ENCODE measurements at places on chromosomes 3 and 15.

DNA sequence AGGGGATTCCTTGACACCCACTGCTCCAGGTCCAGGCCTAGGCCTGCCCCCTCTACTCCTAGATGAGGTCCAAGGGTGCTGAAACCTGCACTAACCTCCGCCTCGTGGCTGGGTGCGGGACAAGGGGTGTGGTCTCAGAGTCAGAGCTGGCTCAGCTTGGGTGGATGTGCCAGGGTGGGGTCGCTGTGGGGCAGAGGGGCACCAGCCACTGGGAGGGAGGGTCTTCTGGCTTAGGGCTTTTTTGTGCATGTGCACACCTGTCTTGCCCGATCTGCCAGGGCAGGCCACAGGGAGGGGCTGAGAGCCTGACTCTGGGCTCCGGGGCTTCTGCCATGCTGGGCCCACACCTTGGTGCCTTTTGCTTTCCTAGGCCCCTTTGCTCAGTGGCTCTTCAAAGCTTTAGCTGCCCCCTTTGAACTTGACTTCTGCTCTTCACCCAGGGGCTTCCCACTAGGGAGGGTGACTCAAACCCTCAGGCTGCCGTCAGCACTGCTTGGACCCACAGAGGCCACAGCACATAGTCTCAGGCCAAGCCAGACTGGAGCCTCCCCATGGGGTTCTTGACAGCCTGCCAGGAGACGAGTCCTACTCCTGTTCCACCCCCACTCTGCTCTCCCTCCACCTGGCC, 73.0 kb downstream of the KLF13 start:
- DNase-seq: no peak

DNA sequence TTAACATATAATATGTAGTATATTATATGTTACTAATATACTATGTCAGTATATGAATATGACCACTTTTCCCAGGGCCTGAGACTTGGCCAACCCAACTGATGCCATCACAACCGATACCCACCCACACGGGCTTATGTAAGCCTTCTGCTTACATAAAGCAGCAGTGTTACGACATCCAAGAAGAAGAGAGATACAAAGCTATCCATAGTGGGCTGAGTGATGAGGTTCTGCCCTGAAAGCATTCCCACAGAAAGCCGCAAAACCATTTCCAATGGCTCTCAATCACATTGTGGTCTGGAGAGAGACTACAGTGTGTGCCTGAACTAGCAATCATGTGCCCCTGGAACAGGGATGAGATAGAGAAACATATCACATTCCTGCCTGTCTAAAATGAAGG, 177.9 kb downstream of the PLOD2 start:
- no peak for DNase-seq

- DNase-seq: no peak
These were observed 392.5 kb upstream of the RARB start for GRCh38 chr3:25035526-25035925.

GRCh38 chr3:137202941-137203340, 245.2 kb downstream of the IL20RB start:
- no peak for DNase-seq

- no peak for DNase-seq
These were observed 379.0 kb upstream of the TPRG1 start for GRCh38 chr3:188792793-188793192.

DNA sequence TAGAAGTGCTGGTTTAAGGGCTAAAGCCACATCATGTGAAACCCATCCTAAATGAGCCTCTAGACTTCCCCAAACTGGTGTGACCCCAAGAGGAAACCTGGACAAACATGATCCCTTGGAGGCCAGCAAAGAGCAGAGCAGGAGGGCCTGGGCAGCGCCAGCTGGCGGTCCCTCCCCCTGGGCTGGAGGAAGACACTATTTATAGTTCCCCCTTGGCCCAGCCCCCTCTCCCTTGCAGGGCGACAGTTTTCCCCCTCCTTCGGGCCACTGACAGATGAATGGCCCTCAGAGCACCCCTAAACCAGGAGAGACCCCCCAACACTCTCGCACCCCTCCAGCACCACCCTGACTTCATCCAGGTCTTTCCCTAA, 2.9 kb downstream of the UCN2 start:
- no peak for DNase-seq

DNA sequence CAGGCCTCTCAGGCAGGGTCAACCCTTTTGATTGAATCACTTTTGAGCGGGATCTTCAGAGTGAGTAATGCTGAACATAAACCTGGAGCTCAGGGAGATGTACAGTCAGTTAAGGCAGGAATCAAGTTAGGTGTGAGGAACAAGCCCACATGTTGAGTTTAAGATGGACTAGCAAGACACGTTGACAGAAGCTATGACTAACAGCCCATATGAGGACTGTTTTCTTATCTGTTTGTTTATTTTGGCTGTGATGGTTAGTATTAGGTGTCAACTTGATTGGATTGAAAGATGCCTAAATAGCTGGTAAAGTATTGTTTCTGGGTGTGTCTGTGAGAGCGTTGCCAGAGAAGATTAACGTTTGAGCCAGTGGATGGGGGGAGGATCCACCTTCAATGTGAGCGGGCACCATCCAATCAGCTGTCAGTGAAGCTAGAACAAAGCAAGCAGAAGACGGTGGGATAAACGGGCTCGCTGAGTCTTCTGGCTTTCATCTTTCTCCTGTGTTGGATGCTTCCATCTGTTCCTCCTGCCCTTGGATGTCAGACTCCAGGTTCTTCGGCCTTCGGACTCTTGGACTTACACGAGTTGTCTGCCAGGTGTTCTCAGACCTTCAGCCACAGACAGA, 232.3 kb upstream of the STAC start:
- DNase-seq: no peak

GRCh38 chr15:43225201-43225949, 4.6 kb upstream of the EPB42 start:
- DNase-seq: peak; percentile 79

GRCh38 chr15:46091860-46092450, 457.1 kb downstream of the SQOR start:
- peak; percentile 14 for DNase-seq

DNA sequence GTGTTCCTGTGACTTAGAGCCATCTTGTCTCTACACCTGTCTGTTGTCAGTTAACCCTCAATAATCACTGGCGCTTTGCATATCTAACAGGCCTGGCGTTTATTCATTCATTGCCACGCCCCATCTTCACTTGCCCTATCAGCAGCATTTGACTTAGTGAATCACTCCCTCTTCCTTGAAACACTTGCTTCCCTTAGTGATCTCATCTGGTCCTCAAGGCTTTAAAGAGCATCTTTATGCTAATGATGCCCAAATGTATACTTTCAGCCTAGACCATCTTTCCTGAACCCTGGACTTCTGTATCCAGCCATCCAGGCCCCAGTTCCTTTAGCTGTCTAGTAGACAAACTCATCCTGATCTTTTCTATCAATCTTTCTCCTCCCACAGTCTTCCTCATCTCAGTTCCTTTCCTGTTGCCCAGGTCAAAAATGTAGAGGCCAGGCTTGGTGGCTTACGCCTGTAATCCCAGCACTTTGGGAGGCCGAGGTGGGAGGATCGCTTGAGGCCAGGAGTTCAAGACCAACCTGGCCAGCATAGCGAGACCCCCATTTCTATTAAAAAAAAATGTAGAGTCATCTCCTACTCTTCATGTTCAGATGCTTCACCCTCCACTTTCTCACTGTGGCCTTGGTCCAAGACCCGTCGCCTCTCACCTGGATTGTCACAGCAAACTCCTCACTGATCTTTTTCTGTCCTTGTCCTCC, 1.4 kb upstream of the IGDCC4 start:
- no peak for DNase-seq

DNA sequence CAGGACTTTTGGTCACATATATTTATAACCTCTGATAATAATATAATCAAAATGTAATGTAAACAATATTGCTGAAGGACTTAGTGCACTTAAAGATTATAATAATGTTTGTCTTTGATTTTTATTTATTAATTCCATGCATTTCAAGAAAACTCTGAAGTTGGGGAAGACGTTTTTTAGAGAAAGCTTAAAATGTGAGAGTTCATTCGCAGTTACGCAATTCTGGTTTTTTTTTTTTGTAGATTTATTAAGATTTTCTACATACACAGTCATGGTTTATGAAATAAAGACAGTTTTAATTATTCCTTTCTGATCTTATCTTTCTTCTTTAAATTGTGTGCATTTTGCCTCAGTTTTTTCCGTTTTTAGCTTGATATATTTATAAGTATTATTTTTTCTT, 204.7 kb downstream of the EPHA3 start:
- DNase-seq: no peak

- peak; percentile 17 for DNase-seq
These were observed 127.2 kb upstream of the IL12A start for GRCh38 chr3:159861369-159861987.

- DNase-seq: no peak
These were observed 76.5 kb downstream of the HMG20A start for GRCh38 chr15:77497110-77497737.

- DNase-seq: no peak
These were observed 42.2 kb downstream of the TBC1D2B start for GRCh38 chr15:78035321-78035751.

DNA sequence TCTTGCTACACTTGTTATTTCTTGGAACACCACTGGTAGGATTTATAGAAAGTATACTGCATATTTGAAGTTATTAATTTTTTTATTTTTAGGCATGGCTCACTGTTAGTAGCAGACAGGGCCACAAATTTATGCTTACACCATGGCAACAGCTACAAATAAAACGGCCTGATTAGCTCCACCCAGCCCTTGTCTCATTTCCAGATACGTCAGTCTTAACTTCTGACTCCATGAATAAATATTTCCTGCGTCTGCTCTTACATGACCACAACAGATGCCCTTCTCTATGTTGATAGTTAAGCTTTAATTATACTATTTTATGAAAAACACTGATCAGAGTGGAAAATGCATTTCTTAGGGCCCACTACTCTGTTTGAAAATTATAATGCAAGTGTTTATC, 62.3 kb upstream of the CPOX start:
- DNase-seq: no peak

- no peak for DNase-seq
These were observed 189.7 kb downstream of the SHQ1 start for GRCh38 chr3:72658466-72659100.

DNA sequence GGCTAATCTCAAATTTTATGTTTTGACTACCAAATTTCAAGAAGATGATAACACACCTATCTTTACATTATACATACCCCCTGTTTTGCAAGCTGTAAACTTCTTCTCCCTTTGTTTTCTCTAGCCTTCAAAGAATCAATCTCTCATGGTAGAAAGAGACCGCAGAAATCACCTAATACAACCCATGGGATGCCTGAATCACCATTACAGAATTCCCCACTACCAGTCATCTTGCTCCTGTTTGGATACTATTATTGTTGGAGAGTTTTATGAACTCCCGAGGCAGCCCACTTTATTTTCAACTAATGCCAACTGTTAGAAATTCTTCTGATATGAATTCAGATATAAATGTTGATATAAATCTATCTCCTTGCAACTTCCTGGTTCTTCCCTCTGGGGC, 110.9 kb downstream of the FRMD5 start:
- no peak for DNase-seq

GRCh38 chr15:64131547-64131946, 20.0 kb upstream of the SNX22 start:
- DNase-seq: no peak

DNA sequence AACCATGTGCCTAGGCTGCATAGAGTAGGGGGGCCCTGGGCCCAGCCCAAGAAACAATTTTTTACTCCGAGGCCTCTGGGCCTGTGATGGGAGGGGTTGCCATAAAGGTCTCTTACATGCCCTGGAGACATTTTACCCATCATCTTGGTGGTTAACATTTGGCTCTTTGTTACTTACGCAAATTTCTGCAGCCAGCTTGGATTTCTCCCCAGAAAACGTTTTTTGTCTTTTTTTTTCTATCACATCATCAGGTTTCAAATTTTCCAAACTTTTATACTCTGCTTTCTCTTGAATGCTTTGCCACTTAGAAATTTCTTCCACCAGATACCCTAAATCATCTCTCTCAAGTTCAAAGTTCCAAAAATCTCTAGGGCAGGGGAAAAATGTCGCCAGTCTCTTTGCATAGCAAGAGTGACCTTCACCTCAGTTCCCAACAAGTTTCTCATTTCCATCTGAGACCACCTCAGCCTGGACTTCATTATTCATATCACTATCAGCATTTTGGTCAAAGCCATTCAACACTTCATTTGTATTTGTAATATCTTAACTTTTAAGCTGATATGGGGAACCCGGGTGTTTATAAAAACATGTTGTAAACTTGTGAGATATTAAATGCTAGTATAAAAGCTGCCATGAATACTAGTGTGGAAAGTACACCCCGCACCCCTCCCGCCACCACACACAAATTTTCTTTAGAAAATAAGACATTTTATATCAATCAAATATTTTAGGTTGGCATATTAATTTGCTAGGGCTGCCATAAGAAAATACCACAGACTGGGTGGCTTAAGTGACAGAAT, 56.0 kb upstream of the PLSCR4 start:
- no peak for DNase-seq
